ENCODE measurements at places on chromosomes 12 and 14. TPM values are rescaled to one million over a fixed set of nuclear protein-coding genes. Genes with fewer than 3 reads are reported as not detected.

DNA sequence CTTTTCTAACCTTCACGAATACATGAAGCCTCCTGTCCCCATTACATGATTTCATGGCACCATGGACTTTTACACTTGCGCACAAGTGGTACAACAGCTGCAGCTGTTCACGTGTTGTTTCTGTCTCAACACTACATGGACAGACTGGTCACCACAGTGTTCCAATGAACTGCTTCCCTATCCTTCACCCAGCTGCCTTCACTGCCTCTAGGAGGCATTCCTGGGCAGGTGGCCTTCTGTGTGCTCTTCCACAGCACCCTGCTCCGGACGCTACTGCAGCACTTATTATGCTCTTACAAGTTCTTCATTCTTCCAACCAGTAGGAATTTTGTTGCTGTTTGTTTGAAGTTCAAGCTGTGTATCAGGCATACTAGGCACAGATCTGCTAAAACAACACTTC is 1.5 kb downstream of the MTERF2 start:
- no peak for DNase-seq

GRCh38 chr12:94969424-94969823 is 34.1 kb downstream of the NDUFA12 start:
- no peak for DNase-seq

Gene NXPH4
- 0.92 TPM for polyA plus RNA-seq

Gene NOS1
- 1.8 TPM for polyA plus RNA-seq

DNA sequence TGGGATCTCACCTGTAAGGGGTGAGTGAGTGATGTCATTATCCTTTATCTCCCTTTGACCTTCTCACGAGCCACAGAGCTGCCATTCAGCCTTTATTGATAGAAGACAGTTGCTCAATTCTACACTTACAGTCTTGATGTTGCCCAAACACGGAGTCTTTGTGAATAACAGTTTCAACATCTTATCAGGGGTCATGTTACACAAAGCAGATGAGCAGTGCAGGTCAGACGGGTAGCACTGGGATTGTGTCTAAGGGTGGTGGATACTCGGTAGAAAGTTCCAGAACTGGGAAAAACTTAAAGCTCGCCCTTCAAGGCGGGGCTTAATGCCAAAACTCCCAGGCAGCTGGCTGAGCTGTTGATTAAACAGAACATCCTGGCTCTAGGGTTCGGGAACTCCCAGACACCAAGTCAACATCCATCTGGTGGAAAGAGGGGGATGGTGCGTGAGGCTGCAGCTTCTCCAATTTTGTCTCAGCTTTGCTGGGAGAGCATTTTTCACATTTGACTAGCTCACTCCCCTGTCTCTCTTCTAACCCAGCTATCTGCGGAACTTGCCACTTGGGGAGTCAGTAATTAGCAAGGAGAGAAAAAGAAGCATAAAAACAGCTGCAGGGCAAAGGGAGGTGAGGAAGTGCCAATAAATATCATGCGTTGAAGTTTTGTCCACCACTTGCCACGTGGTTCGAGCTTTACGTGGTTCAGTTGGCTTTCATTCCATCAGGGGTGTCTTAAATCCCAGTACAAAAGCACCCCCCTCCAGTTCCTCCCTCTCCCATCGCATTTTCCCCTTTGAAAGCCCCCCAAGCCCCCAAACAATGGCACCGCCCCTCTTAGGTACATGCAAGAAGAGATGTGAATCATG is 31.0 kb downstream of the FOXN4 start:
- DNase-seq, result no peak

Gene OVCH1
- polyA plus RNA-seq, result not detected

- DNase-seq, result no peak
These were observed 15.6 kb downstream of the ACVRL1 start for GRCh38 chr12:51922762-51923505.

Gene PLA2G1B
- polyA plus RNA-seq, result 0.19 TPM

DNA sequence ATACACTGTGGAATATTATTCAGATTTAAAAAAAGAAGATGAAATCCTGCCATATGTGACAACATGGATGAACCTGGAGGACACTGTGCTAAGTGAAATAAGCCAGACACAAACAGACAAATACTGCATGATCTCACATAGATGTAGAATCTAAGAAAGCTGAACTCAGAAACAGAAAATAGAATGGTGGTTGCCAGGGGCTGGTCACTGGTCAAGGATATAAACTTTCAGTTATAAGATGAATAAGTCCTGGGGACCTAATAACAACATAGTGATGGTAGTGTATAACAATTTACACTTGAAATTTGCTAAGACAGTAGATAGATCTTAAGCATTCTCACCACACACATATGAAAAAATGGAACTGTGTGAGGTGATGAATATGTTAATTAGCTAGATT is 161.3 kb upstream of the TMCC3 start:
- DNase-seq, result no peak

DNA sequence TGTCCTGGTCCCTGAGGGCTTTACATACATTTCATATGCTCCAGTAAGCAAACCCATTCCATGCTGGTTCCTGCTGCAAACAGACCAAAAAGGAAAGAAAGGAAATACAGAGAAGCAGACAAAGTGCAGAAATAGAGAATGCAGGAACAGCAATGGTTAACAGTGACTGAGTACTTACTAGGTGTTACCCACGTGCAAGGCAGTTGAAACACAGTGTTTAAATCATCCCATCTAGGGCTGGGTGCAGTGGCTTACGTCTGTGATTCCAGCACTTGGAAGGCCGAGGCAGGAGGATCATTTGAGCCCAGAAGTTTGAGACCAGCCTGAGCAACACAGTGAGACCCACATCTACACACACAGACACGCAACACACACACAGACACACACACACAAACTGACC is 21.2 kb upstream of the NINJ2 start:
- DNase-seq, result no peak

- peak; percentile 83 for DNase-seq
These were observed 6.0 kb downstream of the SIX6 start for GRCh38 chr14:60514741-60515491.

GRCh38 chr14:54649056-54649455 is 82.1 kb downstream of the SAMD4A start:
- no peak for DNase-seq

- peak; percentile 54 for DNase-seq
These were observed 29.3 kb downstream of the ZCRB1 start for GRCh38 chr12:42296503-42297109.

DNA sequence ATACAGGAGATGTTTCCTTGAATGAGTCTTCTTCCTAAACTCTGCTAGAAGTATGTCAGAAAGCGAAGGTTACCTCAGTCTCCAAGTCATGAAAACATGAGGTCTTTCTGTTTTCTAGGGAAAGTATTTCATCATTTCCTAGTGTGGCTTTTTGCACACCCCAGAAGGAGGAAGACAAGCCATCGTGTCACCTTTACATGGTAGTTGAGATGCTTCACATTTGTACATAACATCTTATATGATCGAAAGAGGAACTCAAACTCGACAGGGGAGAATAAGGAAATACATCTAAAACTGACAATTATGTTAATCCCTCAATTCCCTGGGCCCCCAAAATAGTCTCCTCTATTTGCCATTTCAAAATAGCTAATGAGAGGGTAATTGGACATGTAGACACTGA is 214.1 kb upstream of the PLEKHG7 start:
- DNase-seq, result no peak

All from H1 (cell line).